ENCODE measurements at places on chromosomes 3 and 15.
A peak's percentile ranks its signal among the peaks of the same experiment; 100 is the strongest.

- DNase-seq = peak; percentile 13
Measured at GRCh38 chr15:42279234-42279723, 6.0 kb upstream of the TMEM87A start.

- no peak for DNase-seq
Measured at GRCh38 chr3:158680861-158681260, 8.4 kb upstream of the LXN start.

DNA sequence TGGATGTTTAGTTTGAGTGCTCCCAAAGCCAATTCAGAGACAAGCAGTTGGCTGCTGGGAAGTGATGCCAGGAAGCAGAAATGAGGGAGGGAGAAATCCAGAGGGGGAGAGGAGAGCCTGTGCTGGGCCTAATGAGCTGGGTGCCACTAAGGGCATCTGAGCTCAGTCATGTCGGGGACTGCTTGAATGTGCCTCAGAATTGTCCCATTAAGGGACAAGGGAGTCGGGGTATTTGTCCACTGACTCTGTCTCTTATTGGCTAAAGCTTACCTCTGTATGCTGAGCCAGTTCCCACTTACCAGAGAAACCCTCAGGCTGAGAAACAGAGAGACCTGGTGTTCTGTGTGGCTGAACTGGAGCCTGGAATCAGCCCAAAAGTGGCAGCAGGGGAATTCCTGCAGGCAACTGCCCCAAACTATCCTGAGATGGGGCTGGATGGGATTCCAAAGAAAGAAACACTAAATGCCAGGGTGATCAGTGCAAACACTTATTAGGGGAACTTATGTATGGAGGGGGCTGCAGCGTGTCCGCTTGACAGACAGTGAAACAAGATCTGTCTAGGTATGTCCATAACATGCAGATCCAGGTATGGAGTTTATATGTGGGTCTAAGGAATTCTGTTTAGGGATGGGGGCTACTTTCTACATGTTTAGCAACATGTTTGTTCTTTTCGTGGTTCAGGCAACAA lies 48.6 kb downstream of the NR1D2 start:
- no peak for DNase-seq

DNA sequence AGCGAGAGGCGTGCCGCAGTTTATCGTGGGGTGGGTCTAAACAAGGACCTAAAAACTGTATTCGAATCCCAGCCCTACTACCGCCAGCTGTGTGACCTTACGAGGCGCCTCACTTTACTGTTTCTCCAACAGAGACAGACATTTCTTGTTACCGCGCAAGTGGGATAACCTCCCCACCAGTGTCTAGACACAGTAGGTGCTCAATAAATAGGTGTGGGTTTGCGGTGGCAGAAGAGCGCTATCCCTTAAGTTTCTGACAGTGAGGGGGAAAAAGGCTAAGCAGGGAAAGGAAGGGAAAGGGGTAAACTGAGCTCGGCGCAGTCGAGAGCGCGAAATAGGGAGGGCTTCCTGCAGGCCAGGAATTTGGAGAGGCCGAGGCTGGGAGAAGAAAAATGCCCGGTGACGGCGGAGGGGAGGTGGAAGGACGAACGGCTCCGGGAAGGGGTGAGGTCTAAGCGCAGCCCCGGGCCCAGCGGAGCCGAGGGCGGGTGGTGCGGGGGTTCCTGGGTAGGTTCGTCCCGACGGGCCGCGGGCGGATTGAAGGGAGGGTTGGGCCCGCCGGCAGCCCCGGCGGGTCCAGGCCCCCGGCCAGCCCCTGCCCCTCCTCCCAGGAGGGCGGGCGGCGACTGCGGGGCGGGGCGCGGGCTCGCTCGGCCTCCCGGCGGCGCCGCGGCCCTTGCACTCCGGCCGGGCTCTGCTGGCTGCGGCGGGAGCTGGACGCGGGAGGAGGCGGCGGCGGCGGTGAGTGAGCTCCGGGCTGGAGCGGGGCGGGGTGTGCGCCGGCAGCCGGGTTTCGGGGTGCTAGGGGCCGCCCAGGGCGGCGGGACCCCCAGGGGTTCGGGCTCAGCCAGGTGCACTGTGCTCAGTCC lies at the start of gene CGNL1:
CGNL1 (plus strand) TSS at position 679 of the 869 bp plus-strand sequence. CDS start 61,495 bp downstream, outside the sequence.
- DNase-seq = no peak

GRCh38 chr15:39078026-39078425 lies 502.9 kb upstream of the THBS1 start:
- no peak for DNase-seq

GRCh38 chr3:186070550-186070949 lies 38.3 kb downstream of the ETV5 start:
- DNase-seq = no peak

DNA sequence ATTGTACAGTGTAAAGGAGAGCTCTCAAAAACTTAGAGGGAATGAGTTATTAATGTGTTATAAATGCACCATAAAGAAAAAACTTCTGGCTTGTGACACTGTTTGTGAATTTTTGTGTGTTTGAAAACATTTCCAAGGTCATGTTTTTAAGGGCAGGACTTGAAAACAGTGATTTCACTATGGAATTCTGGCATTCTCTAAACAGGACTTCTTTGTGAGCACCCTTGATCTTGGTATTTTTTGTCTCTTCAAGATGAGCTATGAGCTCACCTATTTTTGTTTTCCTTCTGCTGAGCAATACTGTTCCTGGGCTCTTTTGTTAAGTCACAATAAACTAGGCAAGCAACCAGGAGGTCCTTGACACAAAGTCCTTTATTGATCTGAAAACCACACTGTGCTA lies 284.4 kb downstream of the RBMS3 start:
- no peak for DNase-seq

DNA sequence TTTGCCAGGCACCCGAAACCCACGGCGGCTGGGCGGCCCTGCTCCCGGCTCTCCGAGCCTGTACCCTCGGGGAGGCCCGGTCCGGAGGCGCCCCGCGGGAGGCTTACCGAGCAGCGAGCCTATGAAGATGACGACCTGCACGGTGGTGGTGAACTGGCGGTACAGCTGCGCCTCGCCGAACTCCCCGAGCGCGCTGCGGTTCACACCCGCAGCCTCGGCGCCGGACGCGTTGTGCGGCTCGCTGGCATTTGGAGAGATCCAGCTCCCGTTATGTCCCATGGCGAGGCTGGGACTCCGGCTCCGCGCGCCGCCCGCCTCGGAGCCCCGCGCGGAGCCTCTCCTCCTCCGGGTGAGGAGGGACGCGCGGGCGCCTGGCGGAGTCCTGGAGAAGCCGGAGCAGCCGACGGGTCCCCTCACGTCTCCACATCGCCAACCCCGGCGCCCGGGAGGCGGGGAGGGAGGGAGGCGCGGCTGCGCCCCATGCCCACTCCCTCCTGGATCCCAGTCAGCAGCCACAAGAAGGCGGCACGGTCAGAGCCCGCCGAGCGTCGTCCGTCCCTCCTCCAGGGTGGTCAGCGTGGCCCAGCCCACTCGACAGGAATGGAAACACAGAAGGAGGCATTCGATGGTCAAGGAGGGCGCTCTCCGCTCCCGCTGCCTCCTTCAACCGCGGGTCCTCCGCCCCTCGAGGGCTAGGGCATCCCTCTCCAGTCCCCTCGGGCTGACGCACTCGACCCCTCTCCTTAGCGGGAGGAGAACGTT lies at the start of gene GPR176:
GPR176 (minus strand) TSS at position 519 of the 762 bp plus-strand sequence; CDS start at position 279, 240 bp downstream.
- DNase-seq = peak; percentile 6

DNA sequence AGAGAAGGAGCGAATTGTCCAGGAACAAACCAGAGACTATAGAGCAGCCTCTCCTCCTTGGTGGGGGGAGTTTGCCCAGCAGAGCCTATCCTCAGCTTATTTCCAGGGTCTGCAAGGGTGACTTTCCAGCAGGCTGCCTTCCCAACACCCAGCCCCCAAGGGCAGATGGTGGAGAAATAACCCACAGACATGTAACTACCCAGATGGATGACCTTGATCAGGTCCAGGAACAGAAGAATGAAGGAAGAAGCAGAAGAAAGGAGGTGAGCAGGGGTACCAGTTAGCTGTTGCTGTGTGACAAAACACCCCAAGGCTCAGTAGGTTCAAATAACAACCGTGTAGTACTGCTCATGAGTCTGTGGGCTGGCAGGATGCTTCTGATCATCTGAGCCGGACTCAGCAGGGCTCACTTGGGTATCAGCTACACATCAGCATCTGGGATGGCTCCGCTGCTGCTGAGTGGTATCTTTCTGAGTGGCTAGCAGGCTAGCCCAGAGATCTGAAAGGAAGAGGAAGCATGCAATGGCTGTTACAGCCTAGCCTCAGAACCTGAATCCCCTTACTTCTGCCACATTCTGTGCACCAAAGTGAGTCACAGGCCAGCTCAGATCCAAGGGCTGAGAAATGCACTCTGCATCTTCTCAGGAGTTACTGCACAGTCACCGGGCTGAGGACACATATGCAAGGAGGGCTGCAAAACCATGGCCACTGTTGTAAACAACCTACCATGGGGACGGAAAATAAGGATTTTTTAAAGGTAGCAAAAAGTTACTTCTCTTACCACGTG lies 22.2 kb upstream of the TXNRD3 start:
- DNase-seq = no peak

GRCh38 chr15:40471808-40472150 lies 995 bp downstream of the CHST14 start:
- DNase-seq = no peak

- no peak for DNase-seq
Measured at GRCh38 chr3:97968376-97968775, 3.9 kb downstream of the RIOX2 start.

- no peak for DNase-seq
Measured at GRCh38 chr15:85746641-85747040, 48.1 kb downstream of the KLHL25 start.

DNA sequence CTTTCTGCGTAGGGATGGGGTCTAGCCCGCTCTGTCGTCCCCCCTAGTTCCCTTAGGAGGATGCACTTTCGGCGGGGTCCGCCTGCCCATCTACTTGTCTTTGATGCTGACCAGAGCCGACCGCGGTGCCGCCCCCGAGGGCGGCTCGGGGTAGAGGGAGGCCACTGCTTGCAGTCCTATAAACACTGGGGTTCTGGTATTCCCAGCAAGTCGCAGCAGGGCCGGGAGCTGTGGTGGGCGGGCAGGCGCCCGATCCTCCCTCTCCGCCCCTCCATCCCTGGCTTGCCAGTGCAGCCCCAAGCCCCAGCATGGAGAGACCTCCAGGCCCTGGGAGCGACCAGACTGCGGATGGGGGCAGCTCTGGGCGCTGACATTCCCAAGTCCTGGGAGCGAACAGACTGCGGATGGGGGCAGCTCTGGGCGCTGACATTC lies 830 bp downstream of the SEMA4B start:
- no peak for DNase-seq

DNA sequence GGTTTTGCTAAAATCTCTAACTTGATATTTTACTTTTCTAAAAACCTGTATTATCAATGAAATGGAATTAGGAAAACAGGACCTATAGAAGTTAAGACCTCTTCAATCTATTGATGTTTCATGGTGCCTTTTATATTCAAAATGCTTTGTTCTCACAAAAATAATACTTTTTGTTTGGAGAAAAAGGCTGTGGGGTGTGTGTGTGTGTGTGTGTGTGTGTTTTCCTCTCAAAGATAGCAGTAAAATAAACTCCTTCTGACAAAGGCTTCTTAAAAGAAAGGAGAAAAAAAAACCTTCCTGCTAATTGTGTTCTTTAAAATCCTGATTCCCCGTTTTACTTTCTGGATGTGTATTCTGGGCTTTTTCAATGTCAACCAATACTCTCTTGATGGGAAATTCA lies 54.5 kb downstream of the RBM6 start:
- no peak for DNase-seq

DNA sequence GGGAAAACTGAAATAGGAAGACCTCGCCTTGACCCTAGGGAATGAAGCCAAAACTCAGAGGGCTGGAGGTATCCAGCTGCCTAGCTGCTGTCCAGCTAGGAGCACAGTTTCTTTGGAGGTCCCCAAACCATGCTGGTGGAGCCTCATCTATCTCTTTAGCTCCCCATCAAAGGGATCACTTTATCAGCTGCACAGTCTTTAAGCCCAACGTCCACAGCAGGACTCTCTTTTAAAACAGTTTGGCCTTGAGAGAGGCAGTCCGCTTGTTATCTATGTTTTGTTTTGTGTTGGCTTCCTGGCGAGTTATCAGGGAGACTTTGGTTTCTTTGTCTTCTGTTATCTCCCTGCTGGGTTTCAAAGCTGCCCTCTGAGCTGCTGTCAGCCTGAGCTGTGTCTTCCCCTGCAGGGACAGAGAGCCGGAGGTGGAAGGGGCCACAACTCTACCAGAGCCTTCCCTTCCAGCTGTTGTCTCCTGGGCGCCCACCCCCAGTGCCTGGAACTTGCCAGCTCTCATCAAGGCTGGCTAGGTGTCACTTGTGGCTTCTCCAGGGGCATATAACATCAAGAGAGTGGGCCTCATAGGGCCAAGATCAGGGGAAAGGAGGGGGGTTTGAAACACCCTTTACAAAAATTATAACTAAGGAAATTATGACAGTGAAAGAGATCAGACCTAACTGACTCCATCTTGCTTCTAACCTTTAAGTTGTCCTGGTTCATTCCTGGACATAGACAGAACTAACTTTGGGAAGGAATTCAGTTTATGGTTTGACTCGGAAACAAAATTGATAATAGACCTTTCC lies 61.4 kb upstream of the C15orf39 start:
- no peak for DNase-seq

GRCh38 chr3:43455233-43455632 lies 166.6 kb downstream of the ANO10 start:
- DNase-seq = no peak

DNA sequence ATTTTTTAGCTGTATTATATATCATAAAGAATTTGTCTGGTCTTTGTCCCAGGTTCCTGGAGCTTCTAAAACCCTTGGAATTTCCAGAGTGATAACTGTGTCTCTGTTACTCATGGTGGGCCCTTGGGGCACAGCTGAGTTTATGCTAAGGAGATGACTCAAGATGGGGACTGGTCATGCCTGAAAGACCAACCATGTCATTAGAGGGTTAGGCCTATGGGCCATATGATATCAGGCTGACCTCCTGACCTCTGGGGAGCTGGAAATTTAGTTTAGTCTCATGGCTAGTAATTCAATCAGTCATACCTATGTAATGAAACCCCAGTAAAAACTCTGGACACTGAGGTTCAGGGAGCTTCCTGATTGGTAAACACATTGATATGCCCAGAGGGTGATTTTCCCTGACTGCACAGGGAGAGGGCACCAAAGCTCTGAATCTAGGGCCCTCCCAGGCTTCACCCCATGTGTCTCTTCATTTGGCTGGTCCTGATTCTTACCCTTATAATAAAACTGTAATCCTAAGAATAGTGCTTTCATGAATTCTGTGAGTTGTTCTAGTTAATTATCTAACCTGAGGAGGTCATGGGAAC lies 69.6 kb downstream of the EEFSEC start:
- DNase-seq = no peak

- DNase-seq = no peak
Measured at GRCh38 chr15:80709542-80709941, 14.4 kb downstream of the ABHD17C start.

DNA sequence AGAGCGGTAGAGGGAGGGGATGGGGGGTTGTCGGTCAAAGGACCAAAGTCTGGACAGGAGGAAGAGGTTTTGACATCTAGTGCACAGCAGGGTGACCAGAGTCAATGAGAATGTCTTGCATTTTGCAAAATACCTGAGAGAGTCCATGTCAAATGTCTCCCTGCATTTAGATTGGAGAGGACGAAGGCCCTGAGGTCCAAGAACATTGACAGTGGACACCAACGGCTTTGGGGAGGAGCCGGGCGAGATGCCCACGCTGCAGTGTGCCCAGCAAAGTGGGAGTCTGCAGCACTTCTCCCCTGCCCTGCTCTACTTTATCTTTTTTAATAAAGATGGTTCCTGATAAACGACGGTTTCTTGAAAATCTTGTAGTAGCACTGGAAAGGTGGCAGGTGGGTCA lies 67.4 kb upstream of the TAMM41 start:
- no peak for DNase-seq
